ENCODE measurements at places on chromosomes 7 and 10. TPM values are rescaled to one million over a fixed set of nuclear protein-coding genes. Genes with fewer than 3 reads are reported as not detected.

Gene TAF3
- 2.0 TPM for total RNA-seq

Gene CALHM3
- total RNA-seq = not detected

Gene THNSL1
- 4.9 TPM for total RNA-seq

Gene VWA2
- not detected for total RNA-seq

Gene C10orf62
- total RNA-seq = 0.11 TPM

Gene HTR5A
- not detected for total RNA-seq

Gene GLRX3
- 135 TPM for total RNA-seq

Gene VSTM4
- 1.1 TPM for total RNA-seq

Gene KCND2
- 2.0 TPM for total RNA-seq

Gene FEZF1
- not detected for total RNA-seq

Gene PPIF
- 37.3 TPM for total RNA-seq

Gene OR2F1
- not detected for total RNA-seq

Gene BEND7
- total RNA-seq = 5.4 TPM

Gene SEC31B
- 1.2 TPM for total RNA-seq

Gene TEX36
- total RNA-seq = not detected

Gene LRRD1
- not detected for total RNA-seq

Gene CLCN1
- total RNA-seq = not detected

Gene AMPH
- 1.5 TPM for total RNA-seq

Gene CNNM1
- total RNA-seq = 1.7 TPM

Gene NOS3
- 3.3 TPM for total RNA-seq

Gene TCTN3
- 27.9 TPM for total RNA-seq

Gene IFIT1B
- total RNA-seq = not detected

Gene CYP3A4
- total RNA-seq = not detected

Gene GIMAP6
- 0.25 TPM for total RNA-seq

Gene PON1
- total RNA-seq = not detected

Gene FGL2
- total RNA-seq = 0.22 TPM

Gene AKR1C2
- total RNA-seq = 20.4 TPM

Gene PNLIP
- total RNA-seq = not detected

Gene NAT16
- under 0.01 TPM for total RNA-seq

Gene NPSR1
- not detected for total RNA-seq

Gene ALOX5
- not detected for total RNA-seq
